ENCODE measurements at places on chromosomes 3 and 15.

DNA sequence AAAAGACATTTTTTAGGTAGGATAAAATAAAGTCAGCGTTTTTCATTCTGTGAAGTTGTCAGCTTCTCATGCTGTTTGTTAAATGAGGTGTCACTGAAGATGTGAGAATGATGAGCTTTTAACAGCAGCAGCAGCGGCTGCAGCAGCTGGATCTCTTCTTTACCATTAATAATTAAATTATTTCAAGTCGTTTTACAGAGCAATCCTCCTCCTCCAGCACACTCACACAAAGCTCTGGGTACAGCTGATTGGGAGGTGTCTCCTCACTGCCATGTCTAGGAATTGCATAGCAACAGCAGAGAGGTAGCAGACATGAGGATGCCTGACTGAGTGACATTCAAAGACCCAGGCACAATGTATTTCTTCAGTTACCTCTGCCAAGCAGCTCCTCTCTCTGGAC, 46.7 kb upstream of the PLAAT1 start:
- DNase-seq = no peak

- no peak for DNase-seq
These were observed 59.7 kb upstream of the FILIP1L start for GRCh38 chr3:100173961-100174360.

DNA sequence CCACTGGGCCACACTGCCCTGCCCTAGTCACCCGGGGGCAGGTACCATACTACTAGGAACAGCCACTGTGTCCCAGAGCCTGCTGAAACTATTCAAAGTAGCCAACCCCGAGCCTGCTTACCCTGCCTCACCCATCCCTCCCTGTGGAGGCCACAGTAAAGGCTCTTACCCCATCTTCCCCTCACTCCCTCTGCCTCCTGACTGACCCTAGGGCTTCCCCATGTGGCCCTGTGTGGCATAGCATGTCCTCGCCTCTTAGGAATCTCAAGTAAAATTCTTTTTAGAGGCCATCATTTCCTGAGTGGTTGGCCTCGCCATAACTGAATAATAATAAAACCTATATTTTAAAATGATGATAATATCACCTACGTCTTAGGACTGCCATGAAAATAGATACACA, 112.2 kb upstream of the SLC6A11 start:
- no peak for DNase-seq

DNA sequence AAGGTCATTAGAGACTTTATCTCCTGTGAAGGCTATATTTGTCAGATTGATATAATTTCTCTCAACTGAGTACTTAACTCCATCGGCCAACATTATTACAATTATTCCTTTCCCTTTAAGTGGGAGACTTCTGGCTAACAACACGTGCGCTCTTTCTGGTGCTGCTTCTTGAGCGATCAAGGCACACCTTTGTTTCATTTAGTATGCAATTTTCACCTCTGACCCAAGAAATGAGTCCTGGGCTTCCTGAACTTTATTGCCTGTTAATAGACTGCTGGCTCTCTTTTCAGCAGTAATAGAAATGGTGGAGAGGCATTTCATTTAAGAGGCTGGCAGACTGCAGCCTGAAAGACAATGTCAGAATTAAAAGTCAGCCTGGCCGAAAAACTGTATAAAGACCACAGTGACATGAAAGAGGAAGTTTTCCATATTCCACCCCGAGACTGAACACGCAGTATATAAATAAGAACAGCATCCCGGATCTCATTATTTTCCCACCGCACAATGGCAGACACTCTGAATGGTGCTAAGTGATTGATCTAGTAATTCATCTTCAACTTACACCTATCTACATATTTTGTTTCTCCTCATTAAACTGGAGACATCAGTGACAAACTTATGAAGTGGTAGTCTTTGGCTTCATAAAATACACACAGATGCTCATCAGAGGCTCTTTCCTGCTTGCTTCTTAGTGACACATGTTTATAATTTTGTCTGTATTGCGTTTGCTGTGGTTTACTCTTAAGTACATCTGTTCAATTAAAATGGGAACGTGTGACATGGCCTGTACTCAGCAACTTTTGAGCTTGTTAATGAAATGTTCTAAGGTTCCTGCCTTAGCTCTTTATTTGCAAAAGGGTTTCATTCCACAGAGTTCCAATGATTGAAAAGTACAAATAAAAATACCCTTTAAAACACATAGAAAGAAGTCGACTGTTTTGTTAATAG, 299.9 kb downstream of the MECOM start:
- no peak for DNase-seq

DNA sequence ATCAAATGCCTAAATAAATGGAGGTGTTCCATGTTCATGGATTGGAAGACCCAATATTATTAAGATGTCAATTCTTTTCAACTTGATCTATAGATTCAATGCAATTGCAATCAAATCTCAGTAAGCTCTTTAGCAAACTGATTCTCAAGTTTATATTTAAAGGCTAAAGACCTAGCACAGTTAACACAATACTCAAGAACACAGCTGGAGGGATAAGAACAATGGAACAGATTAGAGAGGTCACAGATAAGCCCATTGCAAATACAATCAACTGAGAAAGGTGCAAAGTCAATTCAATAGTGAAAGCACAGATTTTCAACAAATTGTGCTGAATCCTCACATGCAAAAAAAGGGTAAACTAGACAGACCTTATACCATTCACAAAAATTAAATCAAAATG, 198.9 kb downstream of the P3H2 start:
- DNase-seq = no peak

- DNase-seq = no peak
These were observed 113.3 kb downstream of the PDCD6IP start for GRCh38 chr3:33911525-33912322.

DNA sequence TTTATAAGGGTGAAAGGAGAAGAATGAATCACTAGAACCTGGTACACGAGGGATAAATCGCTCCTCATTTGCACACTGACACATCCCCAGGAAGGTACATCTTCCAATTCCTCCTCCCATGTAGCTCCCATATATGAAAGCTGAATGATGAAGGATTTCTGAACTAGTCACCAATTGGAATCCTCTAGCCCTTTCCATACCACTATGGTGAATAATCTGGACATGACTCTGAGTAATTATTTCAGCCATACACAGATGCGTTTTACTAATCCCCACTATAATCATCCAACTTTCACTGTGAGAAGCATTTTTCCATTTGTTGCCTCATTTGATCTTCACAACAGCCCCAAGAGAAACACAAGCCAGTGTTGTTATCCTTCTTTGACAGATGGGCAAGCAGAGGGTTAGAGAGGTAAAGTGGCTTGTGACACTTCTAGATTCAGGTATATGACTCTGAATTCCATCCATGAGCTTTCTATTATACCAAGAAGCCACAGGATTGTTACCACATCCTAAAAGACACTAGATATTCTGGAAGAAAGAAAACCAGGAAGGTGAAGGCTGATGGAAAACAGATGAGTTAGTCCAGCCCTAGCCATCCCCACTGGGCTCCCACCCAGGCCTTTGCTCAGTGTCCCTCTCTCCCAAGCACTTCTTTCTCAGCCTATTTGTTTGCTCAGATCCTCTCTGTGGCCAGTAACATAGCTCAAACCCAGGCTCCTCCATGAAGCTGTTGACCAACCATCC, 22.2 kb upstream of the BCL6 start:
- DNase-seq = no peak

GRCh38 chr15:63672775-63673174, 75.6 kb downstream of the FBXL22 start:
- no peak for DNase-seq

DNA sequence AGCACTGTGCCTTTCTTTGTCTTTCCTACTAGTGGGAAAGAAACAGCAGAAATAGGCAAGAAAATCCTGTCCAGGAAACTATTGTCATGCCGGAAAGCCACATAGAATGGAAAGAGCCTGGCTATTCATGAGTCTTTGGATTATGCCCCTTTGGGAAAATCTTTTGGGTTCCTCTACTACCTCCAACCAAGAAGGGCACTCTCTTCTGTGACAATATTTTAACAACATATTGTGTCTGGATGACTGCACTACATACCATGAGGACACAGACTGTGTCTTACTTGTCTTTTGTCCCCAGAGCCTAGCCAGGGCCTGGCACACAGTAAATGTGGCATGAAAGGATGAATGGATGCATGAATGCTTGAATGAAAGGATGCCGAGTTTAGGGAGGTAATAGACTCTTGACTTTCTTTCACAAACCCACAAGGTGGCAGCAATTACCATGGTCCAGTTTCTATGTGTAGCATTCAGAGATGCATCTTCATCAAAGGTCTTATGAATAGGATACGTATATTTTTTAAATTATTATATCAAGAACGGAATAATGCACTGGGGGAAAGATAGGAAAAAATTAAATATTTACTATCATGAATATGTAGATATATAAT, 30.3 kb downstream of the ARL14 start:
- DNase-seq = no peak

- DNase-seq = no peak
These were observed 7.4 kb upstream of the SLC33A1 start for GRCh38 chr3:155861476-155862183.

GRCh38 chr15:40952301-40952900, 870 bp upstream of the CHAC1 start:
- no peak for DNase-seq

- DNase-seq = no peak
These were observed 247.8 kb upstream of the ALCAM start for GRCh38 chr3:105118905-105119304.

DNA sequence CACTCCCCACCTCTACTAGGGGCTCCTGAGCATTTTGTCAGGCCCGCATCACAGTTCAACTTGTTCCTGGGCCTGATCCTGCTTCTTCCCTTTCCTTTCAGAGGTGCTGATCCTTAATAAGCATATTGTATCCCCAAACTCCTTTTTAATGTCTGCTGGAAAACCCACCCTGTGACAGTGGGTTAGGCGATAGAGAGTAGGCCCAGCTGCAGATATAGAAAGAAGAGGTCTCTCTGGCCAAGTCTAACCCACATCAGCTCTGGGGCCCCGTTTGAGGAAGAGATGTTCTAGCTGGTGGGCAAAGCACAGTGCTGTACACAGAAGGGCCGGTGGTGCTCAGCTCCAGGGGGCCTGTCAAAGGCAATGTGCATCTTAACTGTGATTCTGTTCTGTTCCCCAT, 34.3 kb upstream of the ST6GAL1 start:
- DNase-seq = no peak

- DNase-seq = no peak
These were observed 39.6 kb downstream of the HGD start for GRCh38 chr3:120642368-120642948.

GRCh38 chr3:48180531-48181253, 7.5 kb downstream of the CDC25A start:
- DNase-seq = no peak

DNA sequence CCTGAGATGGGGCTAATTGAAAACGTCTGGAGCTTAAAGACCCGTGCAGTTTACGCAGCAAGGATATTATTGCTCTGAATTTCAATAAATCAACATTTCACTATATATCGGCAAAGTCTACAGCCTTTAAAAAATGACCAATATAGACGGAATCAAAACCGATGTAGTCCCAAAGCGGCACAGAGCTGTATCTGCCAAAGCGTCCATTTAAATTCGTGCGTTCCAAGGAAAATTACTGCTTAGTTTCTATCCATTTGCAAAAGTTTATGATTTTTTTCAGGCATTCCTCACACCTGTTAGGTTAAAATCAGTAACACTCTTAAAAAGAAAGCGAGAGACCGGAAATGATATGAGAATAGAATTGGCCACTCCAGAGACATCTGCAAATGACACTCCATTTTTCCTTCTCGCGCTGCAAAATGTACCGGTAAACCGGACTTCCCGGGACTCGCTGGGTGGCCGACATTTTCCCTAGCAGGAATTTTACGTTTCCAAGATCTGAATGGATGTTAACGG, 777 bp upstream of the EIF4A2 start:
- DNase-seq = no peak

DNA sequence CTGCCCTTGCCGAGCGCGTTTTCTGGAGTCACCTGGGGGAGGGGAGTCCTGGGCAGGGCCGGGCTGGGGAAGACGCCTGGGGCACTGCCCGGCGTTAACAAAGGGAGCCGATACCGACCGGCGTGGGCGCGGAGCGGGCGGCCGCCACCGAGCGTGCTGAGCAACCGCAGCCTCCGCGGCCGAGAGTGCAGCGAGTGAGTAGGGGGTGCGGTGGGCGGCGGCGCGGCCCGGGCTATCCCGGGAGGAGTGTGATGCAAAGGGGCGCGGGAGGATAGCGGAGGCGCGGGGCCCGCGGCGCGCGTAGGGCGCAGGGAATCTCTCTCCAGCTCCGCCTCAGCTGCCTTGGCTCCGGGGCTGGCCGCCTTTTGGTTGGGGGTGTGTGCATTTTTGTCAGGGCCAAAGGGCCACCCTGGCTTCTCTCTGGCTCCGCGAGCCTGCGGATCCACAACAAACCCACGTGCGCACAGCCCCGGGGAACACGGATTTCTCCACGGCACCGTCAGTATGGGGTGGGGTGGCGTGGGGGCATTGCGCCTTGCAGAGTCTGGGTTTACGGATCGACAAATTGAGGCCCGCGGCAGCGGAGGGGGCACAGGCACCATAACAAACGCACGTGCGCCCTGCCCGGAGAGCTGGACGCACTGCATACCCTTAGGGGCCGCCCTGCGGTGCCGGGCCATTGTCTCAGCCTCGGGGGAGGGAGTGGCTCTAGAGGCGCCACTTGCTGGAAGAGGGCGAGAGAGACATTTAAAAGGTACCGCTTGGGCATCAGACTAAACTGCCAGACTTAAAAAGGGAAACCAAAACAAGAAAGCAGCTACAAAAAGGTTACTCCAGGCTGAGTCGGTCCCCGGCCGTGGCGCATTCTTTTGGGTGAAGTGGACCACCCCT, 560 bp downstream of the ST6GAL1 start:
- DNase-seq = peak; percentile 64

DNA sequence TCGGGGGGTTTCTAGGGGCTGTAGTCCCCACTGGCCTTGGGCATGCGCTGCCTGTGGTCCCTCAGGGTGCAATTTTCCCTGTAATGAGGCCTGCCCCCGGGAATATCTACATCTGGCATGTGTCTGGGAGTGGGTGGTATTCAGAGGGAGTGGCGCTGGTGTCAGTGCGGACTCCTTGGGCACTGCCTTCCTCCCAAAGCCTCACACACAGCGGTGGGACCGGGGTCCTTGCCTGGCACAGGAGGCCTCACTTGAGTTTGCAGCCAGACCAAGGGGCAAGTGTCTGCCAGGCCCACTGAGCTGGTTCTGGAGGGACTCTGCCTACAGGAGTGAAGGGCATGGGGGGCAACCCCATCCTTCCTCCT, 53.5 kb upstream of the PCSK6 start:
- no peak for DNase-seq

DNA sequence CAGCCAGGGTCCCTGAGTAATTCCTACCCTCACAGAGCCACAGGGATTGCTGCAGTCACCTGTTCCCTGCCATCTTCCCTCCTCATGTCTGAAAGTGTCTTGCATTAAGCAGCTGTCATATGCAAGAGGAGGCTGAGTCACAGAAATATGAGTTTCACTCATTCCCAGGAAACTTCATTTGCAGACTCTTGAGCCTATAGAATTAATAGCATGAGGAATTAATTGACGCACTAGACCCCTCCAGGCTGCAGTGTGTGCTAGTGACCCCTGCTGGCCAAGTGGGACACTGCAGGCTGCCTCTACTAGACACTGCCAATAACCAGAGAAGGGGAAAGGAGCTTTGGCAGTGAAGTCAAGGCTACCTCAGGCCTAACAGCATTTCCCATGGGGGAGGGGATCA, 50.6 kb upstream of the SLC6A1 start:
- DNase-seq = peak; percentile 50

All from activated CD4-positive, CD25-positive, alpha-beta regulatory T cell treated with anti-CD3 and anti-CD28 coated beads, Interleukin-2, amount 50 U/mL, for 72 hours (primary cell).